NT2/D1 (cell line): ENCODE measurements at places on chromosomes 13 and 19.

GRCh38 chr19:3985643-3986259 lies 488 bp upstream of the EEF2 start:
- DNase-seq: no peak

DNA sequence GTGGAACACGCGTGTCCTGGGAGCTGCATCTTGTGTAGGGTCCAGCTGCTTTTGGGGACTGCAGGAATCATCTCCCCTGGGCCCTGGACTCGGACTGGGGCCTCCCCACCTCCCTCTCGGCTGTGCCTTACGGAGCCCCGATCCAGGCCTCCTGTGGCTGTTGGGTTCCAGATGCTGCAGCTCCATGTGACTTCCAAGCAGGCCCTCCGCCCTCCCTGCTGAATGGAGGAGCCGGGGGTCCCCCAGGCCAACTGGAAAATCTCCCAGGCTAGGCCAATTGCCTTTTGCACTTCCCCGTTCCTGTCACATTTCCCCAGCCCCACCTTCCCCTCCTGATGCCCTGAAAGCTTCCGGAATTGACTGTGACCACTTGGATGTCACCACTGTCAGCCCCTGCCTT lies 6.2 kb upstream of the PGLS start:
- DNase-seq: no peak

DNA sequence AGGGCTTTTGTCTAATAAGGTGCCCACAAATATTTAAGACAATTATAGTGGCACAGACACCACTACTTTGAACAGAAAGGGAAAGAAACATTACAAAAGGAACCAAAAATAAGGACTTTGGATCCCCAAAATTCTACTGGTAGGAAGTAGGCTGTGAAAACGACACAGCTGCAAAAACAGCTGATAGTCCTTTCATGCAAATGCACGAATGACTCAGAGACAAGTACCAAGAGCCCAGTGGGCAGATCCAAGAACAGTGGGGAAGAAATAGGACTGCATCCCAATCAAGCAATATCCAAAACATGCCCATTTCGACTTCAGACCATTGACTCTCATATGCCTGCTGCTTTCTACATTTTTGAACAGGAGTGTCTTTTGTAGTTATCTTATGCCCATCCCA lies 269.4 kb upstream of the NBEA start:
- no peak for DNase-seq

GRCh38 chr13:113178070-113178895 lies 19.8 kb downstream of the PROZ start:
- DNase-seq: no peak

DNA sequence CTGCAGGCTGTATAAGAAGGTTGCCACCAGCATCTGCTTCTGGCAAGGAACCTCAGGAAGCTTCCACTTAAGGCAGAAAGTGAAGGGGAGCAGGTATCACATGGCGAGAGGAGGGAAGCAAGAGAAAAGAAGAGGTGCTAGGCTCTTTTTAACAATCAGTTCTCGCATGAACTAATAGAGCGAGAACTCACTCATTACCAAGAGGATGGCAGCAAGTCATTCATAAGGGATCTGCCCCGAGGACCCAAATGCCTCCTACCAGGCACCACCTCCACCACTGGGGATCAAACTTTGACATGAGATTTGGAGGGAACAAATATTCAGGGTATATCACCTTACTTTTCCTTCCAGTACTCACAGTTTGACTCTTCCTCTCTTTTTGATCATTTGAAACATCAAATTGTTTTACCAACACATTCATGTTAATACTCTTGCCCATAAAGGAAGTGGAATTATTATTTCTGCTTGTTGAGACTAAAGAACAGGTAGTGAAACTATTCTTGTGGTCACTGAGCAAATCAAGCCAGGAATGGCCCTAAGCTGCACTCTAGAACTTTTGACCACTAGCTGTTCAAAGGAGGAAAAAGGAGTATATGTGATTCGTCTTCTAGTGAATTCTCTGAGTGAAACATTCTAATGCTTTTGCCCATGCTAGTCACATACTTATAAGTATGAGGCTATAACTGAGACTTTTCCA lies 45.0 kb downstream of the LACC1 start:
- DNase-seq: no peak

DNA sequence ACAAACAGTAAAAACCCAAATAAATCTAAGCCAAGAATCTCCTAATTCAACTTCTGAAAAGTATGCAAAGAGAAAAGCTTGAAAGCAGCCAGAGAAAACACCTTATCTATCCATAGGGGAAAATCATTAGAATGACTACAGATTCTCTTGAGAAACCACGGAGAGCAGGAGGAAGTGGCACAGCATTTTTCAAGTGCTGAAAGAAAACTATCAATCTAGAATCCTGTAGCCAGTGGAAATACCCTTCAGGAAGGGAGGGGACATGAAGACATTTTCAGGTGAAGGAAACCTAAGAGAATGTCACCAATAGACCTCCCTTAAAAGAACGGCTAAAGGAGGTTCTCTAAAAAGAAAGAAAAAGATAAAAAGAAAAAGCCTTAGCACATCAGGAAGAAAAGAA lies 66.2 kb upstream of the XPO4 start:
- no peak for DNase-seq

DNA sequence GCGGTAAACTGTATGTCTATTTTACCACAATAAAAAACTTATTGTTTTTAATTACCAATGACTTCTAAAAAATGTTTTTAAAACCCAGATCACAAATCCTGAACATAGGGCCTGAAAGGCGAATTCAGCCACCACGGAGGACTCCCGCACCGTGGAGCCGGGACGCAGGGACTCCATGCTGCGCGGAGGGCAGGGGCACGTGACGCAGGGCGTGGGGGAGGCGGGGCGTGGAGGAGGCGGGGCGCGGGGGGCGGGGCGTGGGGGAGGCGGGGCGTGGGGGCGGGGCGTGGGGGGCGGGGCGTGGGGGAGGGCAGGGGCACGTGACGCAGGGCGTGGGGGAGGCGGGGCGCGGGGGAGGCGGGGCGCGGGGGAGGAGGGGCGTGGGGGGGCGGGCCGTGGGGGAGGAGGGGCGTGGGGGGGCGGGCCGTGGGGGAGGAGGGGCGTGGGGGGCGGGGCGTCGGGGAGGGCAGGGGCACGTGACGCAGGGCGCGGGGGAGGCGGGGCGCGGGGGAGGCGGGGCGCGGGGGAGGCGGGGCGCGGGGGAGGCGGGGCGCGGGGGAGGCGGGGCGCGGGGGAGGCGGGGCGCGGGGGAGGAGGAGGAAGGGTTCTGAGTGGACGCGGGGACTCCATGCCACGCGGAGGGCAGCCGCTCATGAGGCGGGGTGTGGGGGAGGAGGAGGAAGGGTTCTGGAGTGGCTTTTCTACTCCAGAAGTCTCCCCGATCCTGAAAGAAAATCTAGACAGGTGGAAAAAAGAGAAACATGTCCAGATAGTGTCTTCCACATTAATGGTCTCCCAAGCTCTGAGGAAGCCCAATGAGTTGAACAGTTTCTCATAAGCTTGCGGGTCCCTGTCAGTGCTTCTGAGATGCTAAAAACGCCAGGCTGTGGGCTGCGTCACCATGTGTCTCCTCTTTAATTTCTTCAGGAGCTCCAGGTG lies 4.4 kb upstream of the PROZ start:
- DNase-seq: no peak

- no peak for DNase-seq
These were observed 814 bp downstream of the NBEA start for GRCh38 chr13:34942732-34943435.

DNA sequence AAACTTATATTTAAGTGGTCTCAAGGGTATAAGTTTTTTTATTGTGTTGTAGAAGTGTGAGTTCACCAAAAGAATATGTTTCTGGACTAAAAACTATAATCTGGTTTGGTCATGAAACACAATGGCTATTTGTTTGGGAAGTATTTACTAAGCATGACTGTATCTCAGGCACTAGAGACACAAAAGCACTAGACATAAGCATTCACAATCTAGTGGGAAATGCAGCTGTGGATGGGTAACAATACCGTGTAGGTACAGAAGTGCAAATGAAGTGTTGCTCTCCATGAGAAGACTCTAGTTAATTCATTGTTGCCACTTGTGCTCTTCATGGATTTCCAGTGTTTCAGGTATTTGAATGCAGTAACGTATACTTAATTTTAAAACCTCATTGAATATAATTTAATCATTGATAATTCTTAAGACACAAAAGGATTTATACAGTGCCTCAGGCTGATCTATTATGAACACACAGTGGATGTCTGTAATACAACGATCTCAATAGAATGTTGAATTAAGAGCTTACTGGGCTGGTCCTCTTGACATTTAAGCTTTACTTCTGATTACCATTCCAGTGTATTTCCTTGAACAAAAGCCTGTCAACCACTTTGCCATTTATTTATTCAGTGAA lies 50.9 kb downstream of the TPT1 start:
- no peak for DNase-seq

GRCh38 chr19:48676887-48677286 lies 4.1 kb upstream of the NTN5 start:
- DNase-seq: no peak

- DNase-seq: no peak
These were observed 6.7 kb downstream of the DNM2 start for GRCh38 chr19:10724573-10725071.

DNA sequence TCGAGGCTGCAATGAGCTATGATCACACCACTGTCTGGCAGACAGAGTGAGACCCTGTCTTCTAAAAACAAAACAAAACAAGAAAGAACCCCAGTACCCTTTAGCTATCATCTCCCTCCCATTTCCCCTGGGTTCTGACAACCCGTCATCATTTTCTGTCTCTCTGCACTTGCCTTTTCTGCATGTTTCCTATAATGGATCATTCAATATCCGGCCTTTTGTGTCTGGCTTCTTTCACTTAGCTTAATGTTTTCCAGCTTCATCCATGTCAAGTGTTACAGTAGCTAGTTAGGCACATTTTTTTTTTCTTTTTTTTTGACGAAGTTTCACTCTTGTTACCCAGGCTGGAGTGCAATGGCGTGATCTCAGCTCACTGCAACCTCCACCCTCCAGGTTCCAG lies 16.5 kb downstream of the AP2S1 start:
- no peak for DNase-seq

DNA sequence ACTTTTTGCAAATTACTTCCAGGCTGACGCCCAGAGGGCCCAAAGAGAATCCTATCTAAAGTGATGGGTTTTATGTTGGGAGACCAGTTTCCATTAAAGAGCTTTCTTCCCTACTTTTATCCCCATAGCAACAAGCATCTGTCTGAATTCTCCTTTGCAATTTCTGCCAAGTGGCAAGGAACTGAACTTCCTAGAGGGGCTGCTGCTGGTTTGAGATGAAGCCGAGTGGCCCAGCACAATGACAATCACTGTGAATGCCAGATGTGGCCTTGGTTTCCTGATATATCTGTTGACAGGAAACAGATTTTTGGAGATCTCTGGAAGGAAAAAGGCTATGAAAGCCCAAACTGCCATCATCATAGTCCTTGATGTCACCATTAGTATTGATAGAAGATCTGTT lies 198.6 kb downstream of the OXGR1 start:
- no peak for DNase-seq

DNA sequence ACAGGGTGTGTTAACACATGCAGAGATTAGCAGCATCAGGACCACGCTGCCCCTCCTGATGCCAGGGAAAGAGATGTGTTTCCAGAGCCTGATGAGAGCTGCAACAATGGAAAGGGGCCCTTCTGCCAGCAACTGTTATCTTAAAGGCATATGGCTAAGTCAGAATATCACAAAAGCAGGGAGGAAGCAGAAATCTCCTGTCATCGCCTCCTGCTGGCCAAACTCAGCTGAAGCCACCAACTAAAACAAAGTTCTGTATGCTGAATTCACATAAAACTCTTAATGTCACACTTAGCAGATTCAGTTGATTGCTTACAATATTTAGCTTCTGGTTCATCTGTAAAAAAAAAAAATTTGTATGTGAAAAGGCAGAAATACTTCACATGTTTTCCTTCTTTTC lies 178.2 kb downstream of the GPC5 start:
- DNase-seq: peak; percentile 20

DNA sequence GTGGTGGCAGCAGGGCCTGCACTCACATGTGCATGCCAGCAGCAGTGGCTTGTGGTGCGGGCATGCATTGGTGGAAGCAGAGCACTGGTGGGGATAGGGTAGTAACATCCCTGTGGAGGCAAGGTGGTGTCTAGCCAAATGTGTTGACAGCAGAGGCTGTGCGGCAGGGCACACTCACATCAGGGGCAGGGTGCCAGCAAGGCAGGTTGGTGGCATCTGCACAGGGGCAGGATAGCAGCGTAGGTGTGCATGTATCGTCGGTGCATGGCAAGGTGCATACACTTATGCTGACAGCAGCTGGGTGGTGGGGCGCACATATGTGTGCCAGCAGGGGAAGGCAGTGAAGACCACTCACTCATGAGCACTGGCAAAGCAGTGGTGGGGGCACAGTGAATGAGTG lies 211.5 kb upstream of the CSNK1A1L start:
- DNase-seq: no peak

DNA sequence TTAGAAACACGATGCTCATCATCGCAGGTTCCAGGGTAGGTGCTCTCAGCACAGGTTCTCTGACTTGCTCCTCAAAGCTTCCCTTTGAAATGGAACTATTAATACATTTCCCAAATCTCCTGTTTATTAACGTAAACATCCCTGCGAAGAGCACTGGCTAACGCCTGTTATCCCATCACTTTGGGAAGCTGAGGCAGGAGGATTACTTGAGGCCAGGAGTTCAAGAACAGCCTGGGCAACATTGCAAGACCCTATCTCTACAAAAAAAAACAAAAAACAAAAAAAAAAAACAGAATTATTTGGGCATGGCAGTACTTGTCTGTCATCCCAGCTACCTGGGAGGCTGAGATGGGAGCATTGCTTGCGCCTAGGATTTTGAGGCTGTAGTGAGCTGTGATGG lies 18.7 kb downstream of the CEACAM16 start:
- no peak for DNase-seq

- no peak for DNase-seq
These were observed 8.1 kb upstream of the KPTN start for GRCh38 chr19:47492137-47492533.

DNA sequence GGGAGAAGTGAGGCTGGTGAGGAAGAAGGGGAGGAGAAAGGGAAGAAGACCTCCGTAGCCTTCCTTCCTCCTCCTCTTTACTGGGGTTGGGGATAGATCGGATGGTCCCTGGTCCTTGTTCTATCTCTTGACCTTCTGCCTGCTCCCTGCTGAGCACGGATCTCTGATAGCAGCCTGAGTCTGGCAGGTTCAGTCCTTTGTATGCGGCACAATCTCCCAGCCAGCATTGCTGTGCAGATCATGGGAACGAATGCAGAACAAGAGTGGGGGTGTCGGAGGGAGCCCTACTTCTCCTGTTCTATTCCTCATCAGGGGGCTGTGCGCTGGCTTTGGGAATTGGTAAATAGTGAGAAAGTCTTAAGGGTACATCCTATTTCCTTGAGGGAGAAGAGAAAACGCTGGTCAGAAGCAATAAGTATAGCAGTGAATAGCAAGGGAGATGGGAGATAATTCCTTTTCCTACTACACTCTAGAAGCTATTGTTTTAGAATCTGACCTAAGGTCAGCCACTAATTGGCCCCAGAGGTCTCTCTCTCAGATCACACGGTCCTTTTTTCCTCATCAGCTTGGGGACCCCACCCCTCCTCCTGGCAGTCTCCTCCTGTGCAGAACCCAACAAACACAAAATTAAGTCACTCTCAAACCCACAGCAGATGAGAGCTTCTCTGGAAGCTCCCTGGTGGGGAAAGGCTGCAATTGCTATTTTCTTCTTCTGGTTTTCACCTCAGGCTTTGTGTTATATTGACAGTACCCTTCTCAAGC lies 41.0 kb downstream of the KL start:
- DNase-seq: no peak

- DNase-seq: no peak
These were observed 183.5 kb upstream of the TSC22D1 start for GRCh38 chr13:44759384-44760360.

- no peak for DNase-seq
These were observed 11.7 kb downstream of the HIF3A start for GRCh38 chr19:46308510-46308909.
